Activated CD4-positive, alpha-beta T cell treated with anti-CD3 and anti-CD28 coated beads, Interleukin-2, amount 10 ng/mL, durations not matched to agents 24 days and 14 days (primary cell): ENCODE measurements at places on chromosomes 6 and 20. TPM values are rescaled to one million over a fixed set of nuclear protein-coding genes. Genes with fewer than 3 reads are reported as not detected.

DNA sequence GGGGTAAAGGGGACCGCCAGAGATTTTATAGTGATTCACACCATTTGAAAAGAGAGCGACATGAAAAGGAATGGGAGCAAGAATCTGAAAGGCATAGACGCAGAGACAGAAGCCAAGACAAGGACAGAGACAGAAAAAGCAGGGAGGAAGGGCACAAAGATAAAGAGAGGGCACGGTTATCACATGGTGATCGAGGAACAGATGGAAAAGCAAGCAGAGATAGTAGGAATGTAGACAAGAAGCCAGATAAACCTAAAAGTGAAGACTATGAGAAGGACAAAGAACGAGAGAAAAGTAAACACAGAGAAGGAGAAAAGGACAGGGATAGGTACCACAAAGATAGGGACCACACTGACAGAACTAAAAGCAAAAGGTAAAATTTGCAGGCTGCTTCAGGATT is 77.7 kb downstream of the PHF3 start:
- H3K36me3 ChIP-seq, result peaks cover 42% of the 10 kb centered on the region
- H3K27me3 ChIP-seq, result no peaks in the 10 kb centered on the region
- H3K4me1 ChIP-seq, result peaks cover 3% of the 10 kb centered on the region

DNA sequence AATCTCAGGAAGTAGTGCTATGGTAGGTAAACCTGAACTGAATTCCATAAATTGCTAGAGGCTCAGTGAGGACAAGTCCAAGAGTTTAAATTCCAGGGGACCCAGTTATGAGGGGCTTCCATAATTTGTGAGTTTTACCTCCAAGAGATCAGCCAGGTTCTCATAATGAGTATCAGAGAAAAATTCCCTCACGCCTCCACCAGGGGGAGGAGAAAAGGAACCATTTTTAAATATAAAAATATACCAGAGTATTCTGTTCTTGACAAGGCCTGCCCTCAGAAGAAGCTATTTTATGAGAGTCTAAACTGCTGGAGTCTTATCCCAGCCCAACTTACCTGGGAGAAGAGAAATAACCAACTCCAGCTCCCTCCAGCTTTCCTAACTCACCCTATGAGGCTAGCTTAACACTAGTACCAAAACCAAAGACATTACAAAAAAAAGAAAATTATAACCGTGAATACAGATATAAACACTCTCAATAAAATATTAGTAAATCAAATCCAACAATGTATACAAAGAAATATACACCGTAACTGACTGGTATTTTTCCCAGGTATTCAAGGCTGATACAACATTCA is 158.7 kb downstream of the TFAP2A start:
- H3K27ac ChIP-seq, result no peak overlapping the region
- DNase-seq, result peak; percentile 53
- H3K4me1 ChIP-seq, result no peaks in the 10 kb centered on the region
- H3K36me3 ChIP-seq, result no peaks in the 10 kb centered on the region
- H3K4me3 ChIP-seq, result no peak overlapping the region
- H3K27me3 ChIP-seq, result no peaks in the 10 kb centered on the region

- DNase-seq, result no peak
- H3K4me3 ChIP-seq, result no peak overlapping the region
- H3K4me1 ChIP-seq, result no peaks in the 10 kb centered on the region
- H3K27me3 ChIP-seq, result no peaks in the 10 kb centered on the region
- H3K36me3 ChIP-seq, result no peaks in the 10 kb centered on the region
Measured at GRCh38 chr20:10906834-10907233, 233.0 kb upstream of the JAG1 start.

GRCh38 chr6:168106633-168107005 is 27.6 kb upstream of the FRMD1 start:
- H3K27me3 ChIP-seq, result peaks cover 29% of the 10 kb centered on the region
- no peaks in the 10 kb centered on the region for H3K36me3 ChIP-seq
- no peak overlapping the region for H3K4me3 ChIP-seq

DNA sequence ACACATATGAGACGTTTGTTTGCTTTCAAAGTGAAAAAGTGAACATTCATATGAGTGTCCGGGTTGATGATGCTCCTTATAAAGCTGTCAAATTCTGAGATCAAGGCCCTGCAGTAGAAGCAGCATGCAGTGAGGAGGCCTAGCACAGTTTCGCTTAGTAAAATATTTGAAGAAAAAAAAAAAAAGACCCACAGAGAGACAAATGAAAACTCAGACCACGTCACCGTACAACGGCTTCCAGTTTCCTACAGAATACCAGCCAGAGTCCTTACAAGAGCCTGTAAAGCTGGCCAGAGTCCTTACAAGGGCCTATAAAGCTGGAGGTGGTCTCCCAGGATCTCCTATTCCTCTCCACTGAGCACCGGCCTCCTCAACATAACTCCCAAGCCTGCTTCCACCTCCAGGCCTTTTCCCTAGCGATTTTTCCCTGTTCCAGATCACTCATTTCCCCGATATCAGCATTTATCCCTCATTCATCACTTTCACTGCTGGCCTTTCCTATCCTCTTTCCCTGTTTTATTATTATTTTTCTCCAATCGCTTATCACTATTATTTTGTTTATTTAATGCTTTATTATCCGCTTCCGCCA is 1.5 kb upstream of the HMGN4 start:
- H3K4me3 ChIP-seq, result peak overlapping the region; percentile 93
- H3K4me1 ChIP-seq, result peaks cover 57% of the 10 kb centered on the region
- peak overlapping the region; percentile 95 for H3K27ac ChIP-seq
- DNase-seq, result peak; percentile 81

GRCh38 chr6:154460306-154461071 is 50.0 kb downstream of the CNKSR3 start:
- no peaks in the 10 kb centered on the region for H3K36me3 ChIP-seq
- DNase-seq, result no peak
- H3K4me1 ChIP-seq, result no peaks in the 10 kb centered on the region
- H3K4me3 ChIP-seq, result no peak overlapping the region

- H3K27ac ChIP-seq, result no peak overlapping the region
- no peaks in the 10 kb centered on the region for H3K36me3 ChIP-seq
- H3K4me3 ChIP-seq, result peak overlapping the region; percentile 44
- DNase-seq, result peak; percentile 63
- H3K4me1 ChIP-seq, result peaks cover 3% of the 10 kb centered on the region
- H3K27me3 ChIP-seq, result peaks cover 62% of the 10 kb centered on the region
Measured at GRCh38 chr6:3750317-3751076, 1.0 kb downstream of the PXDC1 start.

GRCh38 chr20:60637801-60638200 is 614.3 kb upstream of the CDH4 start:
- no peak overlapping the region for H3K4me3 ChIP-seq
- H3K27me3 ChIP-seq, result no peaks in the 10 kb centered on the region
- no peak overlapping the region for H3K27ac ChIP-seq
- H3K4me1 ChIP-seq, result no peaks in the 10 kb centered on the region

DNA sequence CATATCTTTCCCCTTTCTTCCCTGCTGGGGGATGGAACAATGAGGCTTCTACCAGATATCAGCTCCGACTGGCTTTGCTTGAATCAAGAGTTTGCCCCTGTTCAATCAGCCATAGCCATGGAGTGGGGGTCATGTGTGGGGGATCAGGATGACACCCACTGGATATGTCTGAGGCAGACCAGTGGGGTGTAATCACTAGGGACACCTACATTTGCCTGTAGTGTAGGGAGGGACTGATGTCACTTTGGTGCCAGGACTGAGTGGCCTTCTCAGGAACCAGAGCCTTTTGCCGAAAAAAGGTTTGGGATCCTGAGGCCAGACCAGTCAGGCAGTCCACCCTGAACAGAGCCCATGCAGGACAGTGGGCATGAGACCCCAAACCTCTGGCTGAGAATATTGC is 1.0 kb downstream of the ITPA start:
- peaks cover 23% of the 10 kb centered on the region for H3K36me3 ChIP-seq
- peak overlapping the region; percentile 41 for H3K27ac ChIP-seq
- DNase-seq, result no peak
- H3K27me3 ChIP-seq, result no peaks in the 10 kb centered on the region
- peak overlapping the region; percentile 98 for H3K4me3 ChIP-seq
- H3K4me1 ChIP-seq, result peaks cover 9% of the 10 kb centered on the region

- H3K4me3 ChIP-seq, result no peak overlapping the region
- no peaks in the 10 kb centered on the region for H3K27me3 ChIP-seq
- no peak overlapping the region for H3K27ac ChIP-seq
- DNase-seq, result no peak
- no peaks in the 10 kb centered on the region for H3K36me3 ChIP-seq
Measured at GRCh38 chr20:61205769-61206168, 46.3 kb upstream of the CDH4 start.

- no peaks in the 10 kb centered on the region for H3K4me1 ChIP-seq
- no peak overlapping the region for H3K4me3 ChIP-seq
- no peak for DNase-seq
- H3K36me3 ChIP-seq, result no peaks in the 10 kb centered on the region
- H3K27me3 ChIP-seq, result peaks cover 7% of the 10 kb centered on the region
Measured at GRCh38 chr6:129565811-129566210, 144.2 kb downstream of the ARHGAP18 start.

DNA sequence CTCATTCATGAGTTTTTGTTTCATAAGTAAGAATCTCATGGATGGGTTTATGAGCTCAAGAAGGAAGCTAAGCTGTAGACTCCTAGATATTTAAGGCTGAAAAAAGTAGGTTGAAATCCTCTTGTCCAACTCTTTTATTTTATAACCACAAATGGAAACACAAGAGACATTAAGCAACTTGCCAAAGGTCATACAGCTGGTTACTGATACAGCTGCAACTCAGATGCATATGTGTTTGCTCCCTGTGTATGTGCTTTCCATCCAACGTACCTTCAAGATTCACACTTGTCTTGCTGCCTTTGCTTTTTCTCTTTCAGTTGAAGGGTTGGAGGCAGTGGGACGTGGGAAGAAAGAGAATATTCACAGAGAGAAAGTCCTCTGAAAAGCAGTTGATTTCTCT is 153.5 kb upstream of the STMND1 start:
- H3K4me3 ChIP-seq, result no peak overlapping the region
- peaks cover 22% of the 10 kb centered on the region for H3K27me3 ChIP-seq
- H3K27ac ChIP-seq, result no peak overlapping the region
- H3K36me3 ChIP-seq, result no peaks in the 10 kb centered on the region

GRCh38 chr6:145891565-145891964 is 72.6 kb downstream of the SHPRH start:
- no peak overlapping the region for H3K27ac ChIP-seq
- H3K27me3 ChIP-seq, result no peaks in the 10 kb centered on the region
- no peak for DNase-seq
- peaks cover 22% of the 10 kb centered on the region for H3K36me3 ChIP-seq
- H3K4me1 ChIP-seq, result no peaks in the 10 kb centered on the region

- no peak overlapping the region for H3K27ac ChIP-seq
- no peak overlapping the region for H3K4me3 ChIP-seq
- no peaks in the 10 kb centered on the region for H3K36me3 ChIP-seq
- no peak for DNase-seq
Measured at GRCh38 chr6:140897349-140897748, 1235.4 kb upstream of the GJE1 start.

GRCh38 chr6:167441715-167442206 is 116.9 kb downstream of the TTLL2 start:
- H3K27me3 ChIP-seq, result peaks cover 13% of the 10 kb centered on the region
- no peak overlapping the region for H3K4me3 ChIP-seq
- H3K36me3 ChIP-seq, result no peaks in the 10 kb centered on the region

DNA sequence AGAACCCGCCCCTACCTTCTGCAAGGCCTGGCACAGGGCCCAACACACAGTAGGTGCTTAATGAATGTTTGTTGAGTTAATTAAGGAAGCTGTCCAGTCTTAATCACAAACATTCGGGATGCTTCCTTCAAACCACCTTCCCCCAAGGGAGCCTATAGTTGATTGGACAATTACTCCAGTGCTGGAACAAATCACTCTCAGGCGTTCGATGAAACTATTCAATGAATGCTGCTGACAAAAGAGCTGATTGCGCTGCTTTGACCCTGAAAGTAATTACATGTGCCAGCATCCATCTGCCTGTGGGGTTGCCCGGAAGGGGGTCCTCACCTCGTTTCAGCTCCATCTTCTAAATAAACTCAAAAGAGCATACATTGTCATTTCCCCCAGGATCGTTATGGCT is 112.0 kb upstream of the SRSF6 start:
- H3K4me1 ChIP-seq, result no peaks in the 10 kb centered on the region
- no peak overlapping the region for H3K4me3 ChIP-seq
- H3K27me3 ChIP-seq, result no peaks in the 10 kb centered on the region
- H3K27ac ChIP-seq, result no peak overlapping the region
- DNase-seq, result no peak
- no peaks in the 10 kb centered on the region for H3K36me3 ChIP-seq

- H3K36me3 ChIP-seq, result no peaks in the 10 kb centered on the region
- H3K27me3 ChIP-seq, result peaks cover 1% of the 10 kb centered on the region
- DNase-seq, result no peak
- H3K27ac ChIP-seq, result no peak overlapping the region
Measured at GRCh38 chr6:42530751-42531150, 33.1 kb upstream of the UBR2 start.

- peaks cover 19% of the 10 kb centered on the region for H3K4me1 ChIP-seq
- H3K27me3 ChIP-seq, result no peaks in the 10 kb centered on the region
- H3K27ac ChIP-seq, result no peak overlapping the region
Measured at GRCh38 chr6:35319346-35320030, 21.9 kb downstream of the DEF6 start.

DNA sequence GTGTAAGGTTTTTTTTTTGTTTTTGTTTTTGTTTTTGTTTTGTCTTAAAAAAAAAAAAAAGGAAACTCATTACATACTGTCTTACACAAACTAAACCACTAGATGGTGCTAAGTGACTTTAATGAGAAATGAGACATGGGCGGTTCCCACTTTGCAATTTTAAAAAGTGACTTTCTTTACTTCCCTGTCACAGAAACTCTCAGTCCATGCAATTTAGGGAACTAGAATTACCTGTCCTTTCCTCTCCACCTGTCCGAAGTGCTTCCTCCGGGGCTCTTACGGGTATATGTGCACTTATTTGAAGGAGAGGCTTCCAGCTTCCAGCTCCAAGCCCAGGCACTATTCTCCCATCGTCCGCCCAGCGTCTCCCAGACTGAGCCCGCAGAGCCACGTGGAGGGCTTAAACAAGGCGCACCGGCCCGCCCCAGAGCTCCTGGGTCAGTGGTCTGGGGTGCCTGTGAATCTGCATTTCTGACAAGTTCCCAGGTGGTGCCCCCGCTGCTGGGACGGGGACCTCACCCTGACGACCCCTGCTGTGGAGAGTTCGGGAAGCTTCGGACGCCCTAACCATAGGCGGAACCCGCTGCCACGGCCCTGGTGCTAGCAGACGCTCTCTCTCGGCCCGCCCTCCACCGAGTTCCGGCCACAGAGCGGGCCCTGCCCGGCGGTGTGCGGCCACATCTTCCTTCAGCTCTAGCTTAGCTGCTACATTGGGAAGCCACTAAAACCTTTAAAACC is 26.1 kb downstream of the BFSP1 start:
- peak; percentile 90 for DNase-seq
- peak overlapping the region; percentile 88 for H3K4me3 ChIP-seq
- peaks cover 4% of the 10 kb centered on the region for H3K27me3 ChIP-seq
- H3K27ac ChIP-seq, result peak overlapping the region; percentile 92
- no peaks in the 10 kb centered on the region for H3K36me3 ChIP-seq

- DNase-seq, result no peak
- H3K4me1 ChIP-seq, result no peaks in the 10 kb centered on the region
- H3K36me3 ChIP-seq, result no peaks in the 10 kb centered on the region
- no peak overlapping the region for H3K4me3 ChIP-seq
- H3K27me3 ChIP-seq, result no peaks in the 10 kb centered on the region
Measured at GRCh38 chr6:166459906-166460305, 77.2 kb upstream of the MPC1 start.

The ADGRF4 gene
- not detected in 2 replicates for total RNA-seq

The TCEA2 gene
- 35.4 and 36.8 TPM in 2 replicates for total RNA-seq

The SAMD10 gene
- 34.4 and 37.5 TPM in 2 replicates for total RNA-seq

The SLC9A8 gene
- total RNA-seq, result 15.2 and 15.7 TPM in 2 replicates

The CLVS2 gene
- not detected in 2 replicates for total RNA-seq

The CSNK2B gene
- 288 and 302 TPM in 2 replicates for total RNA-seq

The HDDC2 gene
- total RNA-seq, result 89.6 and 92.4 TPM in 2 replicates
